ENCODE measurements at places on chromosomes 4 and X.

DNA sequence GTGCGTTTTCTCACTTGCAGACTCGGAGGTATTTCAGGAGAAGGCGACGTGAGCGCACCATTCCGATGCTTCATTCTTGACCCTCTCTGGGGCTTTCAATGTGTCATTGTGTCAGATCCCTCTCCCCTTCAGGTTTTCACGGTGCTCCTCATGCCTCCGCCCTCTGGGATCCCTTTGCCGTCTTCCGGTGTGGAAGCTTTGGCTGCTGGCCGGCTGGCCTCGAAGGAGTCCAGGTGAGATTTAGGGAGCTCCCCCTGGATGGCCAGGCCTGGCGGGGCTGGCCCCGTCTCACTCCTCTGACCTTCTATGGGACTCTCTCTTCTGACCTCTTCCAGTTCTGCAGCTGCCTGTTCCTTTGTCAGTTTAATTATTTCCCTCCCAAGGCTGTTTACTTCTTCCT is 12.9 kb downstream of the SOD3 start:
- no peak for DNase-seq

- DNase-seq = no peak
These were observed 149.9 kb downstream of the CHIC2 start for GRCh38 chr4:53914313-53915016.

GRCh38 chr4:20646287-20646686 is 54.0 kb upstream of the PACRGL start:
- no peak for DNase-seq

DNA sequence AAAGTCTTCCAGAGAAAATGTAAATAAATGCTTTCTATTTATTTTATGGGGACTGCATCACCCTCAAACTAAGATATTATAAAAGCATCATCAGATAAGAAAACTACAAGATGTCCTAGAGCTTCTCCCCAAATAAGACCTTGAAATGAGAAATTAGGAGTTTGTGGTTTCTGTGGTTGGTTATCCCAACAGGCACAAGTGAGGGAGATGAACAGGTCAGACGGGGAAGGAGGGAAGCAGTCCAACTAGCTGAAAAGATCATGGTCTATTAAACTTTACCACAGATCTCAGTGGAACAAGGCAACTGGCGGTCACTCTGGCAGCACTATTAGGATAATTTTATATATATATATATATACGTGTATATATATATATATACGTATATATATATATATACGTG is 319.3 kb upstream of the GRID2 start:
- no peak for DNase-seq

- no peak for DNase-seq
These were observed 2.2 kb downstream of the MSANTD1 start for GRCh38 chr4:3250956-3251690.

- DNase-seq = no peak
These were observed 229.5 kb downstream of the NKX6-1 start for GRCh38 chr4:84269536-84270044.

DNA sequence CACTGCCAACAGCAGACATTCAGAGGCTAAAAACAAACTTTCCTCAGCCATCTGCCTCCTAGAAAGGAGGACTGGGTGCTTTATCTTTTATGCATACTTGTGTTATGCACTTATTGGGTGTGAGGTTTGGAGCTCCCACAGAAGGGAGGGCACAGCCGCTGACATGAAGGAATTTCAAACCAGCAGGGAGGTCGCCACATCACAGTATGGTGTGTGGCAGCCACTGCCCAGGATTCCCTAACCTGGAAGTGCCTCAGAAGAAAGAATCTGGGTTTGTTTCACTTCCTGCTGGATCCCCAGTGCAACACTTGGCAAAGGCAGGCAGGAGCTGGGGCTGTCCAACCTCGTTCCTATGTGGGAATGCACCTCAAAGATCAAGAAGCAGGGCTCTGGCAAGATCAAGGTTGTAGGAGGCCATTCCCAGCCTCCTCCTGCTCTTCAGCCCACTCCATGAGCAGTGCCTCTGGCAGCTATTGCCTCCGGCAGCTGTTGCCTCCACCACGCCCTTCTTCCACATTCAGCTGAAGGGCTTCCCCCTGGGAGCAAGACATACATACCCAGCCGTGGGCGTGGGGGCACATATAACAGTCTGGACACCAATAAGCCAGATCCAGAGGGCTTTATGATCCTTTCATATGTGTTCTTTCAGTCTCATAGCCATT is 109.0 kb upstream of the MAMLD1 start:
- no peak for DNase-seq

- DNase-seq = no peak
These were observed 819.1 kb upstream of the EPHA5 start for GRCh38 chr4:66489370-66489769.

GRCh38 chr4:71558248-71558647 is 219.4 kb downstream of the SLC4A4 start:
- DNase-seq = no peak

DNA sequence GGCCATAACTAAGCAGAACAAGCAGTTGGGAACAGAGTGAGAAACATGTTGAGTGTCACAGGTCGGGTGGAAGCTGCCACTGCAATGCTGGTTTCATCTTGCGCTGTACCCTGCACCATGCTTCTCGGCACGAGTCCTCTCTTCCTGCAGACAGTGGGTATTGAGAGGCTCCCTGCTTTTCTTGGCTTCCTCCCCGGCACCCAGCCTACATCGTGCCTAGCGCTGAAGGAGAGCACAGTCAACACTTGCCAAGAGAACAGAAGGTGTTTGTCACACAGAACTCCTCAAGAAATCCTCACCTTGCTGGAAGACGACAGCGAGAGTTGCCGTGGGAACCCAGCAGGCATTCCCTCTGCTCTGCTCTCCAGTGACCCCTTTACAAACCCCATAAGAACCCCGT is 53.6 kb downstream of the EVC2 start:
- peak; percentile 94 for DNase-seq

DNA sequence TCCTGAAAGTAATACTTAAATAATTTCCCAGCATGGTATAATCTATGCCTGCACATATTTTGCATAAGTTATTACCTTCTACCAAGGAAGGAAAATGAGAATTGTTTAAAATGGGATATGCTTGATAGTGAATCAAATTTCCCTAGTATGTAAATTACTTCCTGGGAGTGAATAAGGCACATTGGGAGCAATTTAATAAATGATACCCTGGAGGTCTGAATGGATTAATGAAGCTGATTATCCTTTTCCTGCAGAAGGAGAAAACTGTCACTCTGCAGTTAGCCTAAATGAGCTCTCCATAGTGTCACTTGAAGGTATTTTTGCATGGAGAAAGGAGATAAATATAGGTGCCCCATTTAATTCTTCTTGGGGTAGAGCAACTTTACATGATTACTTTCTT is 2212.0 kb downstream of the PCDH7 start:
- DNase-seq = no peak

GRCh38 chr4:18075823-18076433 is 54.4 kb upstream of the LCORL start:
- DNase-seq = no peak

DNA sequence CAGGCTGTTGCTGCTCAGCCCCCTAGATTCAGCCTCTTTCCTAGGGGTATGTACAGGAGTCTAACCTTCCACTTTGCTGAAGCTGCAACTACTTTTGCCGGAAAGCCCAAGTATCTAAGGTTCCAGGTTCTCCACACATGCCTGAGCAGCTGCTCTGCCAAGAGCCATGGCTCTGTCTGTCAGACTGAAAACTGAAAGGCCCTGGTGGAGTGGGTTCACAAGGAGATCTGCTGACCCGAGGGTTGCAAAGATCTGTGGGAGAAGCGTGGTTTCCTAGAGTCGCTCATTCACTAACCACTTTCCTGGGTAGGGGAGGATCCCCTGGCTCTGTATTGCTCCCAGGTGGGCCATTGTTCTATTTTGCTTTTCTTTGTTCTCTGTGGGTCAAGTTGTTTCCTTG is 6.0 kb upstream of the PNMA6F start:
- no peak for DNase-seq

DNA sequence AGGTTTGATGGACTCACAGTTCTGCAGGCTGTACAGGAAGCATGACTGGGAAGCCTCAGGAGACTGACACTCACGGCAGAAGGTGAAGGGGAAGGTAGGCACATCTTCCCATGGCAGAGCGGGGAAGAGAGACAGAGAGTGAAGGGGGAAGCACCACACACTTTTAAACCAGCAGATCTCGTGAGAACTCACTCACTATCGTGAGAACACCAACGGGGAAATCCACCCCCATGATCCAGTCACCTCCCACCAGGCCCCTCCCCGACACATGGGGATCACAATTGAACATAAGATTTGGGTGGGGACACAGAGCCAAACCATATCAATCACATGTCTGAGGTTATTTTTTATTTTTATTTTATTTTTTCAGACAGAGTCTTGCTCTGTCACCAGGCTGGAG is 4.9 kb upstream of the NAT8L start:
- no peak for DNase-seq

GRCh38 chr4:118995693-118996391 is 107.2 kb downstream of the SYNPO2 start:
- no peak for DNase-seq

DNA sequence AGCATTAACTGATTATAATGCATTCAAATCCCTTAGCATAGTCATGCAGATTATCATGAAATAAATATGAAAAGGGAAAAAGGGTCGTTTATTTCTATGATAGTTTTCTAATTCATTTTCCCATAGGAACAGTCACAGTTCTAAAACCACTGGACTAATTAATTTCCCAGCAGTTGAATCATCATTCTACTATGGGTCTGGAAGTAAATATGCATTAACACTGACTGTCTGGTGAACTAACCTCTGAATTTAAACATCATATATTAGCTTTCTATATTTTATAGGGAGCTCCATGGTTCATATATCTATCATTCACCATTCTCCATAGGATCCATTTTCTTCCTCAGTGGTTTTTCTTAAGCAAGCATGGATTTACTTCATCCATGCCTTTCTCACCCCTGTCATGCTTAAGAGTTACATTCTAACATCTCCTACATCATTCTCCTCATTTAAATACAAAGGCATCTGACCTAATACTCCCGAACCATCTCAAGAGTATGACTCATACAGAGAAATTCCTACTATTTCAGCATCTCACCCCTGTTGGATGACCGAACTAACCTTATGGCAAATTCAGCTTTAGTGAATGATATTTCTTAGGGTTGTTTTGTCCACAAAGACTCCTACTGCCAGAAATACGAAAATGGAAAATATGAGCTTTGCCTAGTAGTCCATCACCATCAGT is 198.7 kb upstream of the ADAMTS3 start:
- DNase-seq = no peak

GRCh38 chrX:84064164-84064563 is 123.8 kb downstream of the RPS6KA6 start:
- no peak for DNase-seq

GRCh38 chr4:54517781-54518444 is 139.8 kb upstream of the KIT start:
- no peak for DNase-seq

- DNase-seq = no peak
These were observed 94.3 kb downstream of the FAM193A start for GRCh38 chr4:2630556-2631273.

GRCh38 chr4:10180927-10181744 is 64.5 kb upstream of the WDR1 start:
- no peak for DNase-seq

- no peak for DNase-seq
These were observed 74.9 kb downstream of the METTL14 start for GRCh38 chr4:118760092-118760491.

- DNase-seq = no peak
These were observed 23.9 kb downstream of the EVC start for GRCh38 chr4:5734853-5735252.

DNA sequence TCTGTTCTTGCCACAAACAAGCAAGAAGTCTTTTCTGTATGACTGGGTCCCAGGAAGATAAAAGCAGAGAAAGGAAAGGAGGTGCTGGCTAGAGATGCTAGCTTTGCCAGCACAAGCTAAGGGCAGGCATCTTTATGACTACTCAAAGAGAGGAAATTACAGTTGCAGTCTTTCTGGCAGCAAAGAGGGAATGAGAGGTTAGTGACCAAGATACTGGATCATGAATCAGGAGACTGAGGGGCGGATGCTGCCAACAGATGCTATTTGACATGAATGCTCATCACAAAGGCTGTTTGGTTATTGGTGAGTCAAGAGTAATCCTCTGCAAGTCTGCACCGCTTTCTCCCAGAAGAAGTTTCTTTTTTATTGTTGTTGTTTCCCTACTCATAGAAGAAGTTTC is 5.5 kb upstream of the XIAP start:
- DNase-seq = no peak

- DNase-seq = no peak
These were observed 295.4 kb downstream of the PACRGL start for GRCh38 chr4:20995610-20996009.

GRCh38 chr4:114509340-114509739 is 89.3 kb upstream of the UGT8 start:
- DNase-seq = no peak

GRCh38 chr4:111228396-111228795 is 605.5 kb upstream of the PITX2 start:
- no peak for DNase-seq

- DNase-seq = no peak
These were observed 111.2 kb downstream of the GLRA3 start for GRCh38 chr4:174717828-174718227.

GRCh38 chr4:5370286-5370685 is 319.0 kb downstream of the STK32B start:
- no peak for DNase-seq

- no peak for DNase-seq
These were observed 1573.5 kb upstream of the TENM3 start for GRCh38 chr4:180669680-180670079.

GRCh38 chrX:124518885-124519284 is 172.5 kb downstream of the SH2D1A start:
- DNase-seq = no peak

- no peak for DNase-seq
These were observed 10.1 kb downstream of the PITX2 start for GRCh38 chr4:110612631-110613269.

DNA sequence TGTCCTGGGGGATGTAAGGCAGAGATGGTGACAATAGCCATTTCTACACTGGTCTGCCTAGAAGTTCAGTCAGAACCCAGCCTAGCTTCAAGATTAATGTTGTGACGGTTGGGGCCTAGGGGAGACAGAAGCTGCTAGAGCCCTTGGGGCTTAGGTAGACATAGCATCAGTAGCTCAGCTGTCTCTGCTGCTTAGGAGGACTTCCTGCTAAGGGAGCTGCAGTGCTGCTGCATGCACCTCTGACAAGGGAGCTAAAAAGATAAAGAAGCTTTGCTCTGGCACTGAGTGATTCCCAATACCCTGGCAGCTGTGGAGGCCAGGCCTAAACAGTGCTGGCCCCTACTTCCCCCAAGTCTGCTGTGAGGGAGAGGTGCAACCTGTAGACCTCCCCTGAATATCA is 116.0 kb downstream of the CT47B1 start:
- no peak for DNase-seq

- DNase-seq = no peak
These were observed 35.3 kb downstream of the ARFIP1 start for GRCh38 chr4:152815078-152815477.
